ENCODE measurements at places on chromosomes 1 and 21. TPM values are rescaled to one million over a fixed set of nuclear protein-coding genes. Genes with fewer than 3 reads are reported as not detected.

CNR2 gene
- total RNA-seq, result not detected

CFAP45 gene
- 0.41 TPM for total RNA-seq

DDAH1 gene
- 80.9 TPM for total RNA-seq

- H3K27ac ChIP-seq, result no peak overlapping the region
- H3K4me1 ChIP-seq, result no peaks in the 10 kb centered on the region
- H3K27me3 ChIP-seq, result no peaks in the 10 kb centered on the region
- H3K4me3 ChIP-seq, result no peak overlapping the region
- no peaks in the 10 kb centered on the region for H3K36me3 ChIP-seq
These were observed 618.3 kb downstream of the SMYD3 start for GRCh38 chr1:245888809-245889208.

All from SJCRH30 (cell line).